ENCODE measurements at places on chromosomes 7 and 10.

DNA sequence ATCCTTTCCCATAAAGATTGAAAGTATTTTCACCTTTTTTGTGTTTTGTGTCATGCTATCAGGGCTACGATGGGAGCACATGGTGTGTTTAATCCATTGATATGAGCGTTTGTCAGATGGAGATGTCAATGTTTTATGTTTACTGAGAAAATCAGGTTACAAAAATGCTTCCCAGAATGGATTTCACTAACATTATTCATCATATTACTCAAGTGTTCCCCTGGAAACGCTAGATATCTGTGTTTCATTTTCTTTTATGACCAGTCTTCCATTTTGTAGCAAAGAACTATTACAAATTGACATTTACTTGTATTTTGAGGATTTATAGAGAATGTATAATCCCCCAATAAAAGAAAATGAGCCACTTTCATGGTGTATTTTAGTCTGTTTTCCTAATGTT lies 293.5 kb upstream of the AKR1E2 start:
- no peak for DNase-seq

DNA sequence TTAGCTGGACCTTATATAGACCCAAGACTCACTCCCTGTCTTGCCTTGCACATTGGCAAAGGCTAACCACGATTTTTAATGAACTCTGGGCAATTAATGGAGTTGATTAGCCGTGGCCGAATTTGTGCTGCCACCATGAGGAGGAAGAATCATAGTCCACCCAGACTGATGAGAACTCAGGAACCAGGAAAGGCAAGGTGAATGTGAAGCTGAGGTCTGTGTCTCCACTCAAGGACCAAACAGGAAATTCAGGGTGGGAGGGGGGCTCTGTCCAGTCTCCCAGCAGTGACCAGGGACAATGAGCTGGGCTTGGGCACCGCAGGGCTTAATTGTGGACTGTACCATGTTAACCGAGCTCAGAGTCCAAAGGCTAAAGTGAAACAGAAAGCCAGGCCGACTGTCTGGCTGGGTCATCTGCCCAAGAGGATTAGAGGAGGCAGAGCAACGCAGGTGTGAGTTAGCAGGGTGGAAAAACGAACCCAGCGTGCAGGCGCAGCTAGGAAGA lies 127.0 kb upstream of the JCAD start:
- no peak for DNase-seq

- DNase-seq, result no peak
These were observed 737.1 kb downstream of the INHBA start for GRCh38 chr7:40965774-40966173.

- DNase-seq, result no peak
These were observed 1.7 kb downstream of the SORCS3 start for GRCh38 chr10:104642658-104643302.

GRCh38 chr7:131501930-131502685 lies 54.3 kb downstream of the PODXL start:
- no peak for DNase-seq

- no peak for DNase-seq
These were observed 112.0 kb downstream of the WNT2 start for GRCh38 chr7:117210908-117211307.

GRCh38 chr10:50232261-50232639 lies 19.1 kb downstream of the ASAH2 start:
- no peak for DNase-seq

GRCh38 chr7:6376820-6377219 lies 70.9 kb downstream of the DAGLB start:
- no peak for DNase-seq

DNA sequence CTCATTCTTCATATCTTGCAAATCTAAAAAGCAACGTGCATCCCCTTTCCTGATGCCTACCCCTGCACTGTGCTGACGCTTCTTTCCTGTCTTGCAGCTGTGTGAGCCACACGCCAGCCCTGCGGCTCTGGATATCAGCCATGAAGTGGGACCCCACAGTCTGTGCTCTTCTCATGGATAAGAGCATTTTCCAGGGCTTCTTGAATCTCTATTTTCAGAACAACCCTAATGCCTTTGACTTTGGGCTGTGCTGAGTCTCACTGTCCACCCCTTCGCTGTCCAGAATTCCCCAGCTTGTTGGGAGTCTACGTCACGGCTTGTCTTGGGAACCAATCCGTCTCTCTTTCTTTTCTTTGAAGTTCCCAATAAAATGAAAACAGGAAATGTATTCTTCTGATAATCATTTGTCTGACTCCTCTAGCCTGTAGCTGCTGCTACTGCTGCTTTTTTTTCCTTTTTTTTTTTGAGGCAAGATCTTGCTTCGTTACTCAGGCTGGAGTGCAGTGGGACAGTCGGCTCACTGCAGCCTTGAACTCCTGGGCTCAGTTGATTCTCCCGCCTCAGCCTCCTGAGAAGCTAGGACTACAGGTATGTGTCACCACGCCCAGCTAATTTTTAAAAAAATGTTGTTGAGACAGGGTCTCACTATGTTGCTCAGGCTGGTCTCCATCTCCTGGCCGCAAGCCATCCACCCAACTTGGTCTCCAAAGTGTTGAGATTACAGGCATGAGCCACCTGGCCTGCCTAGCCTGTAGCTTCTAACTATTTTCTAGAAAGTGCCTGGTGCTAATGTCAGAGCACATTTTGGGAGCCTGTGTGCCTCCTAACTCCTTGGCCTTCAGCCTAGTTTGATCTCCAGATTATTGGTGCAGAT lies 30.3 kb downstream of the GSTO2 start:
- no peak for DNase-seq

GRCh38 chr10:131948501-131948900 lies 33.2 kb downstream of the BNIP3 start:
- no peak for DNase-seq

GRCh38 chr10:103657061-103657591 lies 163.6 kb downstream of the NEURL1 start:
- no peak for DNase-seq

- no peak for DNase-seq
These were observed 113.8 kb downstream of the CDK6 start for GRCh38 chr7:92722541-92722940.

- DNase-seq, result no peak
These were observed 33.5 kb downstream of the TCF7L2 start for GRCh38 chr10:112983444-112984056.

GRCh38 chr10:127890832-127891334 lies 1.9 kb downstream of the CLRN3 start:
- DNase-seq, result no peak

DNA sequence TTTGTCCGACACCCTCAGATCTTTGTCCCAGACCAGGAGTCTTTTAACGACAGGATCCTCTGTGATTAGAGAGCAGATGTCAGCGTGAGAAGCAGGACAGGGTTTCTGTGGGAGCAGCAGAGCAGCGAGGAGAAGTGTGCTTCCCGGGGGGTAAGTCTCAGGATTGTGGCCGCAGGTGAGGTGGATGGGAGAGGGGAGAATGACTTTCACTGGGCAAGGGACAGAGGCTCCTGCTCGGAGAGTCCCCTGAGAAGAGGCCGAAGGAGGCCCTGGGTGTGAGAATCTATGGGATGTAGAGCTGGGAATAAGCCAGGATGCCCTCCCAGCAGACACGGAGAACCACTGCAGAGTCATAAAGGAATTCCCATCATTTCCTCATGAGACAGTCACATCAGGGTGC lies 10.4 kb upstream of the RBAK start:
- DNase-seq, result no peak

GRCh38 chr10:113520261-113520660 lies 32.6 kb upstream of the HABP2 start:
- no peak for DNase-seq

DNA sequence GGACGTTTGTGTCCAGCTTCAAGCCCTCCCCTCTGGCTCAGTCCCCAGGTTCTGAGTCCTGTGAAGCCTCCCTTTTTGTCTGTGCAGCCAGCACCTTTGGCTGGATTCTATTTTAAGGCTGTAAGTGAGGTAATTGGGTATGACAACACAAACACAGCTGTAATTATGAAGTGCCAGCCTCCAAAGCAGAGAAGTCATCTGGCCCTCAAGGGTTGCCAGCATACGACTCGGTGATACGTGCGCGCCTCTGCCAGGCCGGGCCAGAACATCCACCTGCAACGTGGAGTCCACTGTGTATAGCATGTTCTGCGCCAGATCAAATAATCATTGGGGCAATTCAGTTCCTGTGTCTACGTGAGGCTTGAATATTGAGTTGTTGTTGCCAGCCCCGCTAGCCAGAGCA lies 6.7 kb upstream of the FAM180A start:
- no peak for DNase-seq

- DNase-seq, result no peak
These were observed 12.7 kb upstream of the MACC1 start for GRCh38 chr7:20229646-20230500.

All from NCI-H187 (cell line).